ENCODE measurements at places on chromosomes 7 and 10.

DNA sequence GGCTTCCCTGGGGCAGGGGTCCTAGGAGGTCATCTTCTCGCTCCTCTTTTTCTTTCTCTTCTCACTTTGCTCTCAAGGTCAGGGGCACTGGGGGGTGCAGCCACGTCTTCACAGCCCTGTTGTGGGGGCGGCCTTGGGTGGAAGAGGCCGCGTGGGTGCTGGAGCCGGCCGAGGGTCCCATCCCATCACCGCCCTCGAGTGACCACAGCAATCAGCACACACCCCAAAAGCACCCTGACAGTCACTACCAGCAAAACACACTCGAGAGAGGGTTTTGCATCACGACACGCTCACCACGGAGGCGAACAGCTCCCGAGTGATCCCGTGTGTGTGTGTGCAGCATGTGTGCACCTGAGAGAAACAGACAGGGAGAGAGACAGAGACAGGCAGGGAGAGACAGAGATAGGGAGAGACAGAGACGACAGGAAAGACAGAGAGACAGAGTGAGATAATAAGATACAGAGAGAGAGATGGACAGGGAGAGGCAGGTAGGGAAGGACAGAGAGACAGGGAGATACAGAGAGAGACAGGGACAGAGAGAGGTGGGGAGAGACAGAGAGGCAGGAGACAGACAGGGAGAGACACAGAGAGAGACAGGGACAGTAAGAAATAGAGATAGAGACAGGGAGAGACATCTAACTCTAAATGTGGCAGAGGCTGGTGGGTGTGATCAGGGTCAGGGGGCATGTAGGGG, 100.9 kb downstream of the WDR37 start:
- no peak for DNase-seq

- no peak for DNase-seq
Observed at GRCh38 chr7:123360631-123361030, 160.9 kb upstream of the SLC13A1 start.

- no peak for DNase-seq
Observed at GRCh38 chr7:33725111-33726025, 180.0 kb upstream of the BMPER start.

DNA sequence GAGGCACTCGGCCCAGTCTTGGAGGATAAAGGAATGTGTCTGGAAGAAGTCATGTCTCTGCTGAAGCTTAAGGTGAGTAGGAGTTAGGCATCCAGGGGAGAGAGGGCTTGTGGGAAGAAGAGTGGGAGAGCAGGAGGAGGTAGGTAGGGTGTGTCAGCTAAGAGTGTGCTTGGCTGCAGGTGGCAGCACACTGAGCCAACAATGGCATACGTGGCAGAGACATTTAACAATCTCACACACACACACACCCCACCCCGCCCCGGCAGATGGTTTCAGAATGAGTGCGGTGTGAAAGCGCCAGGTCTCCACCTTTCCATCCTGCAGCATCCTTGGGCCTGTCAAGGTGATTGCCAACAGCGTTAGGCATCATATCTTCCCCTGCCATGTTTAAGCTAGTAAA, 11.2 kb upstream of the ARPC1A start:
- no peak for DNase-seq

GRCh38 chr7:155456738-155457543, 988 bp upstream of the EN2 start:
- DNase-seq: no peak

GRCh38 chr10:3277566-3277965, 105.0 kb upstream of the PITRM1 start:
- DNase-seq: no peak

DNA sequence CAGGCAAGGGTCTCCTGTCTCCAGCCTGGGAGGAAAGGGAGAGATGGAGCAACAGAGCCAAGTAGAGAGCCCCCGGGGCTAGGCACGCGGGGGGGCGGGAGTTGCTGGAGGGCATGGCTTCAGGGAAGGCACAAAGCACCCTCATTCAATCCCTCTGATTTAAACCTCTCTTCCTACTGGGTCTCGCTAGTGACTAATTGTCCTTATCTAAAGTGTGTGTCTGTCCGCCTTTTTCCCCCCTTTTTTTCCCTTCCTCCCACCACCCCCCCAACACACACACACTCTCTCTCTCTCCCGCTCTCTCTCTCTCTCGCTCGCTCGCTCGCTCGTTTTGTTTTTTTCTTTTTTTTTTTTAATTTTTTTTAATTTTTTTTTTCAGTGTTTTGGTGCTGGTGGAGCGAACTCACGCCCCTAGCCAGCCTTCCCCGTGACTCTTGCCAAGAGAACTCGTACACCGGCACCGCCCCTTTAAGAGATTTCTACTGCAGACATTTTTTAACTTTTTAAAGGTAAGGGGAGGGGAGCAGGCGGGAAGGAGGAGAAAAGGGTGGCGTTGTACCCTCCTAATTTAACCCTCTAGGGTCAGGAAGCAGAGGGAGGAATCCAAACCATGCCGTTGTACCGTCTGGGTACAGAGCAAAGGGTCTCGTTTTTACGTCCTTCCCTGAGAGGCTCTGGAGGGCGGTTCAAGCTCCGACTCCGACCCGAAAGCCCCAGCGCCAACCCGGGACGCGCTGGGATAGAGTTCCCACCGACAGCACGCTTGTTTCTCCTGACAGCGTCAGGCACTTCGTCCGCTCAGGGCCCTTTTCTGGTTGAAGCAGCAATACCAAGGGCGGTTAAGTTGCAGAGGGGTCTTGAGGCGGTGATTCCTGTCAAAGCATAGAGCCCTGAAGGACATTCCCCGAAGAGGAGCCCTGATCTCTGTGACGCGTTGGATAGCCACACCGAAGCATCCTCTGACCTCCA, at the start of gene HPSE2:
Gene HPSE2 (minus strand): TSS at position 195 of the 969 bp plus-strand sequence.
- DNase-seq: no peak

- no peak for DNase-seq
Observed at GRCh38 chr10:99457813-99458212, 27.4 kb upstream of the GOT1 start.

DNA sequence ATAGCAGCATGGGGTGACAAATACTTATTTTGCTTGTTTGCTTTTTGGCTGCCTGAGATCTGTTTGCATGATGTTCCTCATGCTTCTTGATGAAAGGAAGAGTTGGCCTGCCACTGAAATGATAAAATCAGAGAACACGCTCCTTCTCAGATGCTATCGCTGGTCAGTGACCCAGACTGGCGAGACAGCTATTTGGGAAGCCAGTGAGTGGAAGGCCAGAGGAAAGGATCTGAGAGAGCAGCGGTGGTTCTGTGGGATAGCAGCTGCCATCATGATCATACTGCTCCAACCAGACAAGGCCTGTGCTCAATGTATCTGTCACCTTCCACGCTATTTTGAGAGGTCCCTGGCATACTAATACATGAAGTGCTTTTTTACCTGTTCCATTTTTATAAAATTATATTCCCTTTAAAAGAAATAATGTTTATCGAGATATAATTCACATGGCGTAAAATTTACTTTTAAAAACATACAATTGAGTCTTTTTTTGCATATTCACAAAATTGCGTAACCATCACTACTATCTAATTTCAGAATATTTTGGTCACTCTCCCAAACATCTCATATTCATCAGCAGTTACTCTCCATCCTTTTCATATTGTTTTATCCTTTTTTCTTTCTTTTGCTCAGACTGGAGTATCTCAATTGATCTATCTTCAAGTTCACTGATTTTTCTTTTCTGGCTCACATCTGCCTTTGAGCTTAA, 695.1 kb downstream of the TNS3 start:
- no peak for DNase-seq

Data from KG1 (cell line).